ENCODE measurements at places on chromosomes 2 and 18.

DNA sequence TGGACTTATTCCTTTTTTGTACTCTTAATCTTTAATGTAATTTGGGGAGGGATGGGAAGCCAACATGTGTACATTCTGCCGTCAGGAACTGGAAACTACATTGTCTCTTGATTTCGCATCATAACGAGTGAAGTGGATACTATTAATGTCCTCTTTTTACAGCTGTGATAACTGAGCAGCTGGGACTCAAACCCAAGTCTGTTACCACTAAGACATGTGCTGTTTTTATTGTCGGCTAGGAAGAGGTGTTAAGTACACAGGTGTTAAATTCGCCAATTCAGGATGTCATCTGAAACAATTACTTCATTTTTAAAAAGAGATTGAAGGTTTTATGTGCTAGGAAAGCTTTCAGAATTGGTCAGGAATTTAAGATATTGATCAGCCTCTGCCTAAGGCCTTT, 6.9 kb downstream of the GMCL1 start:
- DNase-seq = no peak
- no peaks in the 10 kb centered on the region for H3K27me3 ChIP-seq
- peaks cover 46% of the 10 kb centered on the region for H3K4me1 ChIP-seq
- H3K36me3 ChIP-seq = peaks cover 38% of the 10 kb centered on the region
- H3K27ac ChIP-seq = no peak overlapping the region

DNA sequence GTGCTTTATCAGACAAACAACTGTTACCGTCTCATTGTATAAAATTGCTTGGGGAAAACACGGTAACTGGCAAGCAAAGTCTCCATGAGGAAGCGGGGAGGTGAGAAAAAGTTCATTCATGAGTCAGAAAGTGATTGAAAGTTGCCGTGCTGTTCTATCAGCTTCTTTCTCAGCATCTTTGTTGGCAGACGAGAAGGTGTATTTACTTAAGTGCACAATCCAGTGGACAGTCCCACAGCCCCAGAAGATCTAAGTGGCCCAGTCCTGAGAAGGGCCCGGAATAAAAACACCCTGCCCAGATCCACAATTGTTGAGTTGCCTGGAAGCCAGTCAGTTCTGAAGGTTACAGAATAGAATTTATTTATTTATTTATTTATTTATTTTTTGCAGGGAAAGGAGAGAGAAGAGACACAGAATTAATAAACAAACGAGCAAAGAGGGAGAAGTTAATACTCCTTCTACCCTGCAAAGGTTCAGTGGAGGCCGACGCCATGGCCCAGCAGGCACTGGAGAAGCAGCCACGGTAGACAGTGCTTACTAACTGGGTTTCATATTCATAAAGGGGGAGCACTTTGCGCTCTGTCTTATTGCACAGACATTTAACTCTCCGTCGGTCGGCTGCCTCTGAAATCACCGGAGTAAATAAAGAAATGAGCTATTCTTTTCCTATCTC, 676.0 kb upstream of the SALL3 start:
- DNase-seq = no peak
- H3K27ac ChIP-seq = no peak overlapping the region
- H3K4me1 ChIP-seq = no peaks in the 10 kb centered on the region
- H3K27me3 ChIP-seq = no peaks in the 10 kb centered on the region
- no peaks in the 10 kb centered on the region for H3K36me3 ChIP-seq

DNA sequence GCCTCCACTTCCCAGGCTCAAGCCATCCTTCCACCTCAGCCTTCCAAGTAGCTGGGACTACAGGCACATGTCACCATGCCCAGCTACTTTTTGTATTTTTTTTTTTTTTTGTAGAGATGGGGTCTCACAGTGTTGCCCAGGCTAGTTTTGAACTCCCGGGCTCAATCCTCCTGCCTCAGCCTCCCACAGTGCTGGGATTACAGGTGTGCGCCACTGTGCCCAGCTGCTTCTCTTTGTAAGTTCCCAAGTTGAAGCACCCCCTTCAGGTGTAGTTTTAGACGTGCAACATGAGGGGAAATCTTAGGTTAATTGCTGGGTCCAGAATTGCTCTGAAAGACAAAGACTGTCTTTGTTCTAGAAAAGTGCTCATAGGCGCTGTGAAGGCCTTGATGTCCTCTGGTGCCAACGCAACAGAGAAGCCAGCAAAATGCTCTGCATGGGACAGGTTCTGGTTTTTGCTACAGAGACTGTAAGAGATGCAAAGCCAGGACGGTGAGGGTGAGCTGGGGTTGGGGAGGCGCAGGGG, 46.6 kb downstream of the RRM2 start:
- H3K4me3 ChIP-seq = no peak overlapping the region
- H3K27ac ChIP-seq = no peak overlapping the region
- H3K4me1 ChIP-seq = peaks cover 3% of the 10 kb centered on the region
- no peaks in the 10 kb centered on the region for H3K27me3 ChIP-seq
- peaks cover 46% of the 10 kb centered on the region for H3K36me3 ChIP-seq

GRCh38 chr2:109295781-109296117, 166.7 kb downstream of the SH3RF3 start:
- H3K4me1 ChIP-seq = no peaks in the 10 kb centered on the region
- H3K27ac ChIP-seq = peak overlapping the region; percentile 28
- H3K36me3 ChIP-seq = no peaks in the 10 kb centered on the region
- H3K27me3 ChIP-seq = peaks cover 14% of the 10 kb centered on the region
- no peak overlapping the region for H3K4me3 ChIP-seq
- no peak for DNase-seq

- H3K27ac ChIP-seq = no peak overlapping the region
- H3K4me3 ChIP-seq = no peak overlapping the region
- peaks cover 15% of the 10 kb centered on the region for H3K36me3 ChIP-seq
Measured at GRCh38 chr2:64595397-64596176, 58.1 kb downstream of the SERTAD2 start.

- peaks cover 53% of the 10 kb centered on the region for H3K27me3 ChIP-seq
- H3K4me3 ChIP-seq = peak overlapping the region; percentile 80
- peaks cover 4% of the 10 kb centered on the region for H3K36me3 ChIP-seq
- H3K27ac ChIP-seq = no peak overlapping the region
Measured at GRCh38 chr18:62323483-62324180, 1.5 kb upstream of the TNFRSF11A start.

DNA sequence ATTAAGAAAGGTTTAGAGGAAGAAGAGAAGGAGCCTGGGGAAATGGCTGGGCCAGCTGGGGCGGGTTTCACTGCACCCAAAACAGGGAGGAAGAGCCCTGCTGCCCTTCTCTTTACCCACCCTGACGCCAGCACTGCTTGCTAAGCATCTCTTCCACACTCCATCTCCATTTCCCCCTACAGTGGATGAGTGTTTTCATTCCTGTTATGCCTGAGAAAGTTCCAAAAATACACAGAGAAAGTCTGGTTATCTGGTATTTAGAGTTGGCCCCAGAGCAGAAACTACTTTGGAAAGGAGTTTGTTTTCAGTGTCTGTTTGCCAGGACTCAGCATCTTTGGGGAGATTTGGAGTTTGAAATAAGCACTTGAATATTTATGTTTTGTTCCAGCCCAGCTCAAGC, 451.0 kb downstream of the SLC4A3 start:
- H3K36me3 ChIP-seq = no peaks in the 10 kb centered on the region
- H3K4me1 ChIP-seq = no peaks in the 10 kb centered on the region
- no peak overlapping the region for H3K4me3 ChIP-seq

- no peaks in the 10 kb centered on the region for H3K4me1 ChIP-seq
- H3K27me3 ChIP-seq = no peaks in the 10 kb centered on the region
- DNase-seq = no peak
- H3K4me3 ChIP-seq = no peak overlapping the region
- no peak overlapping the region for H3K27ac ChIP-seq
Measured at GRCh38 chr18:23412351-23412964, 40.6 kb upstream of the RIOK3 start.

- DNase-seq = no peak
- no peaks in the 10 kb centered on the region for H3K27me3 ChIP-seq
- no peak overlapping the region for H3K4me3 ChIP-seq
- H3K36me3 ChIP-seq = no peaks in the 10 kb centered on the region
- H3K27ac ChIP-seq = no peak overlapping the region
- no peaks in the 10 kb centered on the region for H3K4me1 ChIP-seq
Measured at GRCh38 chr18:28984731-28985130, 807.8 kb upstream of the CDH2 start.

GRCh38 chr2:174327021-174327840, 7.5 kb upstream of the SP9 start:
- peaks cover 2% of the 10 kb centered on the region for H3K36me3 ChIP-seq
- H3K27ac ChIP-seq = peak overlapping the region; percentile 68
- DNase-seq = no peak
- H3K4me1 ChIP-seq = peaks cover 34% of the 10 kb centered on the region

- H3K27ac ChIP-seq = no peak overlapping the region
- DNase-seq = no peak
- H3K4me3 ChIP-seq = no peak overlapping the region
Measured at GRCh38 chr2:226142463-226142862, 657.2 kb downstream of the IRS1 start.

GRCh38 chr2:240419723-240420122, 15.7 kb upstream of the GPC1 start:
- no peaks in the 10 kb centered on the region for H3K4me1 ChIP-seq
- H3K4me3 ChIP-seq = no peak overlapping the region
- DNase-seq = no peak
- peaks cover 13% of the 10 kb centered on the region for H3K27me3 ChIP-seq
- no peaks in the 10 kb centered on the region for H3K36me3 ChIP-seq
